ENCODE measurements at places on chromosomes 4 and X.

GRCh38 chrX:141185366-141185765, 8.4 kb upstream of the LDOC1 start:
- no peak for DNase-seq

DNA sequence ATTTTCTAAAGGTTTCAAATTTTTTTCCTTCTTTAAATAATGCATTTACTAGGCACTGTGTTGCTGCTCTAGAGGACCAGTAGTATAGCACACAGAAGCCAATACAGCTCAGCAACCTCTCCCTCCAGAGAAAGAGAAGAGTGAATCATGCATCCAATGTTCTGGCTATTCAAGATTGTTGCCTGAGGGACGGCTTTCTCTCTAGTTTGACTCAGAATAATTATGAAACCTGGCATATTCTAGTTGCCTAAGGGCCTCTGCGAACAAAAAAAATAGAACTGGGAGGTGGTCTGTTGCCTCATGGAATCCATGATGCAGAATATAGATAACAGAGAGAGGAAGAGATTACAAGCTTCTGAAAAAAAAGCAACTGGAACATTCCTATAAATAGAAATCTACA, 1233.3 kb upstream of the PABPC4L start:
- DNase-seq, result no peak

DNA sequence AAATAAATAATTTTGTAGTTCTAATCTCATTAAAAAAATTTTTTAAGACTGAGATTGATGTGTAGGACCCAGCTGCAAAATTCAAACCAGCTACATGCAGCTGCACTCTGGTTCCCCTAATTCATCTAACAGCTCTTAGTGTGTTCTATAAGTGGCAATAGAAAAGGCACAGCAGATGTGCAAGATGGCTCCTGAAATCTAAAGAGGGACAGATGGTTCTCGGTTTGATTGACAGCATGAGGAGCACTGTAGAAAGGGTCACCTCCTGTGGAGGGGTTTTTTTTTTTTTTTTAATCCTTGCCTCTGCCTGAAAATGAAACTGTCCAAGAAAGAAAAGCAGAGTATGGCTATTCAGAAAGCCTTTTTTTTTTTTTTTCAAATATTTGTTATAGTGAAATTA, 16.9 kb upstream of the OCIAD1 start:
- DNase-seq, result no peak

DNA sequence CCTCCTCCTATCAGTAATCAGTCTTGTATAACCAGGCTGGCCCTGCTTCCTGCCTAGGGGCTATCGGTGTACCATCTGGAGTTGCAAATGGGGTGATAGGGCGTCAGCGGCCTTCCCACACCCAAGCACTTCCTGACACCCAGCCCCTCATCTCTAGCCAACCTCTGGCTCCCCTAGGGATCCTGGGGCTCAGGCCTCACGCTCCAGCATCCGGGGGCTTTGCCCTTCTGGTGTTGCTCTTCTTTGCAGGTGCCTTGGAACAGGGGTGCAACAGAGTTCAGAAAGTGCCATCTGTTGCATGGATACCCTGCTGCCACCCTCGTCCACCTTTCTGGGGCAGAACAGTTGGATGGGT, 4.1 kb downstream of the IL9R start:
- no peak for DNase-seq

All from RWPE2 (cell line).